ENCODE measurements at places on chromosomes 16 and 17. TPM values are rescaled to one million over a fixed set of nuclear protein-coding genes. Genes with fewer than 3 reads are reported as not detected.

- no peak for DNase-seq
Measured at GRCh38 chr16:69219279-69219678, 32.3 kb downstream of the SNTB2 start.

- DNase-seq, result no peak
Measured at GRCh38 chr16:8675183-8676159, 1.1 kb downstream of the ABAT start.

- DNase-seq, result peak; percentile 58
Measured at GRCh38 chr17:40557531-40558299, 7.6 kb downstream of the CCR7 start.

GRCh38 chr16:75105306-75106061 is 11.1 kb downstream of the LDHD start:
- DNase-seq, result no peak

DNA sequence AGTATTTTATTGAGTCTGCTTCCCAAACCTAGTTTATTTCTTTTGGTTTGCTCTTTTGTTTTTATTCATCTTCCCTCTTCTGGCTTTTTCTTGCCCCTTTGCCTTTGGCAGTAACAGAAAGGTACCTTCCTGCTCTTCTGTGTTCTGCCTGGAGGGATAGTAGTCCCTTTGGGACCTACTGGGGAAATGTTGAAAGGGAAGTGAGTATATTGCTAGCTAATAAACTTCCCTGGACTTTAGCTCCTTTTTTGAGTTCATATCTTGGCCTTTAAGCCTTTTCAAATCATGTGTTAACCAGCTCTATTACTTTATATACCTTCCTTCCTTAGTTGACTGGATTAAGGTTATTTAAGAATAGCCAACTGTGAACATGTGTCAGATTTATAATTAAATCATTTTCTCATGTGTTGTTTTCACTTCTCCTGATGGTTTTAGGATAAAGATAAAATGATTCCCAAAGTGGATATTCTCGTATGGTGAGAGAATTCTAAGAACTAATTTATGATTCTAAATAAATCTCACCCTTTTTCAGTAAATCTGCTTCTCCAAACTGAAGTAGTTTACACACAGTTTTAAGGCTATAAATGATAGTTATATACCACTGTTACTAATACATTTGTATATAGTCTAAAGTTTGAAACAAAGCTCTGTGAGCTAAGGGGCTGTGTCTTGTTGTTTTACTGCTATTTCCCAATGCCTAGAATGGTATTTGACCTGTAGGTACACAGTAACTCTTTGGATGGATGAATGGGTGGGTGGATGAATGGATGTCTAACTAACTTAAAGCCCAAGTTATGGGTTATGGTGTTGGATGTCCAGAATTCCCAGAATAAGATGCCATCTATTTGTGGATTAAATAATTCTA is 45.7 kb downstream of the OMG start:
- DNase-seq, result peak; percentile 34

Gene EXOC3L1
- 0.98 TPM for total RNA-seq

Gene TMIGD1
- total RNA-seq, result not detected

Gene HSBP1
- 77.8 TPM for total RNA-seq

Gene EME1
- total RNA-seq, result not detected

Gene OR1A1
- total RNA-seq, result not detected

All from fibroblast of the aortic adventitia (primary cell).